ENCODE measurements at places on chromosomes 5 and 9.

- no peak for DNase-seq
Measured at GRCh38 chr5:83387041-83387440, 84.5 kb upstream of the VCAN start.

- no peak for DNase-seq
Measured at GRCh38 chr5:66151030-66151429, 6.9 kb downstream of the SREK1 start.

DNA sequence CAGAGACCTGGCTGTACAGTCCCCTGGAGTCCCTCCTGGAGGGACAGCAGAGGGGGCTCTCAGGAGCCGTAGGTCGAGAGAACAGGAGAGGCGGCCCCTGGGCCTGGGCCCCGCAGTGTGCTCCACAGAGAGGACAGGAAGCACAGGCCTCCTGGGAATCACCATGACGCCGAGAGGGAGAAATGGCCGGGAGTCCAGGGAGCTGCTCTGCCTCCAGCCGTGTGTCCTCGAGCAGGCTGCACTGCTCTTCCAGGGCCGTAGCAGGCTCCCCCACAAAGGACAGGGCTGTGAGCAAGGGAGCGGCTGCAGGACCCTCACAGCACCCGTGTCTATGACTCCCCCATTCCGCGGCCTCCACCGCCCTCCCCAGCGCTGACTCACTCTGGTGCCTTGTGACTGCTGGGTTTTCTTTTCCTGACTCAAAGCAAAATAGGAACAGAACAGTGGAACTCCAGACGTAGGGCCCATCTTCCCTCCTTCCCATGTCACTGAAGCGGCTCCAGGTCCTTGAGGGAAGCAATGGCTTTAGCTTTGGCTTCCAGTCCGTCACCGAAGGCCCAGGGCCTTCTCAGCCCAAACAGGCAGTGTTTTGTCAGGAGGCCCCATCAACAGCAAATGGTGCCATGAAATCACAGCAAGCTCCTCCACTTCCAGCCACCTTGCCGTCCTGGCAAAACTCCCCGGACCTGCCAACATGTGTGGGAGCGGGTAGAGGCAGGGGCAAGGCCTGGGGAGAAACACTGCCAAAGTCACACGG, 114.2 kb downstream of the LHFPL2 start:
- no peak for DNase-seq

DNA sequence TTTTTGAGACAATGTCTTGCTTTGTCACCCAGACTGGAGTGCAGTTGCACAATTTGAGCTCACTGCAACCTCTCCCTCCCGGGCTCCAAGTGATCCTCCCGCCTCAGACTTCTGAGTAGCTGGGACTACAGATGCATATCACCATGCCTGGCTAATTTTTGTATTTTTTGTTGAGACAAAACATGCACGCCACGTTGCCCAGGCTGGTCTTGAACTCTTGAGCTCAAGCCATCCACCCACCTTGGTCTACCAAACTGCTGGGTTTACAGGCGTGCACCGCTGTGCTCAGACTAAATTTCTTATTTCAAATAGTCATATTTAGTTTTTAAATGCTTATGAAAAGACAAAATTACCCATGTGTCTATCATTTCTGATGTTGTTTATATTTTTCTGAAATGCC, 2324.1 kb downstream of the MAT2B start:
- no peak for DNase-seq

- no peak for DNase-seq
Measured at GRCh38 chr5:179901462-179901861, 6.2 kb downstream of the TBC1D9B start.

GRCh38 chr5:159341906-159342310, 11.6 kb upstream of the IL12B start:
- peak; percentile 16 for DNase-seq

DNA sequence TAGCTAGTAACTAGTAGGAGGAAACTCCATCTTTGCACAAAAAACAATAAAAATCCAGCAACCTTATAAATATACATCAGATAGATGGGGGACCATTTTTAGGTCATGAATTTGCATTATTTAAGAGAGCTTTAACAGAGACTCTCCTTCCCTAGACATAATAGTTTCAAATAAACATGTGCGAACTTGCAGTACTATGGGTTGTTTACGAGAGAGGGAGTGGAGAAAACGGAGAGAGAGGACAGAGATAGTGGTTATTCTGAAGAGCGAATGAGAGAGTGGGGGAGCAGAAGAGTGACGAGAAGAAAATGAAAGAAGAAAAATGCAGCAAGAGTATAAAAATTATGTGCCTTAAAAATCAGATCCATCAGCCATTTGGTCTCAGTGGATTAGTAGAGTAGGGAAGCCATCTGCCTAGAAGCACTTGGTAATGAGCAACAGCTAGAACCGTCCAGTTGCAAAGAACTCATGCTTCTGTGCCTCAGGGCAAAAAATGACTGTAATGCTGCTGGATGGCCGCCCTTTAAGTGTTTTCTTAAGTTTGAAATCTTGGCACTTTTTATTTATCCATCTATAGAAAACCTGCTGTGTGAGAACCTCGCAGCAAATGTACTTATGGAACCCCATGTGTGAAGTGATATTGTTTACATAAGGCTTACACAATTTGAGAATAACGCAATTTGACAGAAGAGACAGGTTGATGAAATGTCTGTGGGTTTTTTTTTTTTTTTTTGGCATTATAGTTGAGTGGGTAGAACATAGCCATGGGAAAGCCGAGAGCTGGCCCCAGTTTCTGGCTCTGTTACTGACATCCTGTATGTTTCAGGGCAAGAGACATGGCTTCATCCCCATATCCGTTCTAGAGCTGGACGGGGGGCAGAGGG, 95.6 kb upstream of the ZNF608 start:
- no peak for DNase-seq

GRCh38 chr5:16666883-16667398, 50.1 kb upstream of the RETREG1 start:
- DNase-seq = peak; percentile 19

GRCh38 chr9:109114670-109115069, 5.1 kb downstream of the TMEM245 start:
- DNase-seq = no peak

DNA sequence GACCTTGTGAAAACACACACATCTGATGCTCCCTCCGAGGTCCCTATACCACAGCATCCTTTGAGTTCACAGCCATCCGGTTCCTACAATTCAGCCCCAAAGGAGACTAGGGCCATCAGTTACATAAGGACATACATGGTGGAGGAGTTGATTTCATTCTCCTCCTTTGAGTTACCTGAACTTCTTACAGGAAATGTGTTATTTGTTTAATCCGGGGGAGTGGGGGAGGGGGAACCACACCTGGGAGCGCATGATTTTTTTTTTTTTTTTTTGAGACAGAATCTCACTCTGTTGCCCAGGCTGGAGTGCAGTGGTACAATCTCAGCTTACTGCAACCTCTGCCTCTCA, 30.7 kb downstream of the SEMA4D start:
- no peak for DNase-seq

- DNase-seq = peak; percentile 77
Measured at GRCh38 chr9:27572918-27573633, at the start of gene C9orf72. Gene C9orf72, minus strand, starts transcription at chr9:27573481. Its CDS starts 6,361 bp downstream, at chr9:27567120.

GRCh38 chr5:162391833-162392232, 324.3 kb downstream of the GABRG2 start:
- no peak for DNase-seq

GRCh38 chr9:33329979-33330378, 39.7 kb downstream of the NFX1 start:
- no peak for DNase-seq

DNA sequence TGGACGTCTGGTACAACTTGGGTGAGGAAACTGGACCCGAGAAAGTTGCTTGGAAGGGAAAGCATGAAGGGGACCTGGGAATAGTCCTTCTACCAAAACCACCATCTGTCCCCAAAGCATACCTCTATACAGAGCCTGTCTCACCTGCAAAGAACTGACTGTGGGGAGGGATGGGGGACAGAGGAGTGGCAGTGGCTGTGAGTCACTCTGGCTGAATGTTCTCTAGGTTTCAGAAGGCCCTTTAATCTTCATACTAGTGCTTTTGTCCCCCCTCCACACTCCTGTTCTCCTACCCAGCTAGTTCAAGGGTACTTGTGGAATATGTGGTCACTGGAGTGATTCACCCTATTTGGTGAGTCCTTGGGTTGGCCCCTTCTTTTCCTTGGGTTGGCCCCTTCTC, 109.3 kb upstream of the RUSC2 start:
- no peak for DNase-seq

DNA sequence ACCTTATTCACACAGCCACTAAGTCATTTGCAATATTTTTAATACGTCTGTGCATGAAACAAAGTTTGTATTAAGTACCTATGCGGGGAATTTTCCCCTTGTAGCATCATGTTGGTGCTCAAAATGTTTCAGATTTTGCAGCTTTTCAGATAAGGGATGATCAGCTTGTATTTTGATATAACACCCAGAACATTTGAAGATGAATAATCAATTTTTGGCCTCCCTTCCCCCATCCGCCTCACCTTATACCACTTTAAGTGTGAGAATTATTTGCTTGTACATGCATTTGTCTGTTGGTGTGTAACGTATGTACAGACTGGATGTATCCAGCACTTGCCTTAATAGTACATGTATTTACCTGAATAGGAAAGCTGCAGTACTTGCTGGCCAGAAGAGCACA, 1.7 kb downstream of the JAK2 start:
- no peak for DNase-seq

GRCh38 chr5:177412603-177413233, 3.4 kb upstream of the F12 start:
- DNase-seq = no peak

GRCh38 chr5:158429564-158429963, 570.6 kb upstream of the CLINT1 start:
- DNase-seq = no peak

Measured in activated T-cell treated with anti-CD3 and anti-CD28 coated beads for 1 hour (primary cell).